ENCODE measurements at places on chromosomes 7 and 10. TPM values are rescaled to one million over a fixed set of nuclear protein-coding genes. Genes with fewer than 3 reads are reported as not detected.

GRCh38 chr7:117402109-117402508, 25.2 kb downstream of the ASZ1 start:
- H3K4me1 ChIP-seq = no peaks in the 10 kb centered on the region
- H3K4me3 ChIP-seq = no peak overlapping the region
- H3K27me3 ChIP-seq = no peaks in the 10 kb centered on the region
- H3K27ac ChIP-seq = no peak overlapping the region
- no peak for DNase-seq
- no peaks in the 10 kb centered on the region for H3K36me3 ChIP-seq

DNA sequence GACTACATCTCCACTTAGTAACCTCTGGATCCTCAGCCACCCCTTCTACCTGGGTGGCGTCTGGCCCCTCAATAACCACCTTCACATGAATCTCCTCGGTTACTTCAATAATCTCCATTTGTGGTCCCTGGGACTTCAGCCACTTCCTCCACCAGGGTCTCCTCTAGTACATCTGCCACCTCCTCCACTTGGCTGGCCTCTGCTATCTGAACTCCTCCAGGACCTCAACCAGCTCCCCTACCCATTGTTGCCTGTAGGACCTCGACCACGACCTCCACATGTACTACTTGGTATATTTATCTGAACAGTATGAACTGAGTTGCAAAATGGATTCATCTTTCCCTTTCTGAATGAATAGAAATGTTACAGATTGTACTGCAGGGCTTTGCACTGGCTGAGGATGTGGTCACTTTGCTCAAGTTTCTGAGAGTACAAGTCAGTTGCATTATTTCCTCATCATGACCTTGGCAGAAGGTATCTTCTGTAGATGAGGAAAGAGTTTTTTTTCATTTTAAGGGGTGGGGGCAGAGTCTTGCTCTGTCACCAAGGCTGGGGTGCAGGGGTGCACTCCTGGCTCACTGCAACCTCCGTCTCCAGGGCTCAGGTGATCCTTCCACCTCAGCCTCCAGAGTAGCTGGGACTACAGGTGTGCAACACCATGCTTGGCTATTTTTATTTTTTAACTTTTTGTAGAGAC, 36.0 kb downstream of the MAT1A start:
- H3K4me3 ChIP-seq = no peak overlapping the region
- DNase-seq = no peak
- no peaks in the 10 kb centered on the region for H3K4me1 ChIP-seq

DNA sequence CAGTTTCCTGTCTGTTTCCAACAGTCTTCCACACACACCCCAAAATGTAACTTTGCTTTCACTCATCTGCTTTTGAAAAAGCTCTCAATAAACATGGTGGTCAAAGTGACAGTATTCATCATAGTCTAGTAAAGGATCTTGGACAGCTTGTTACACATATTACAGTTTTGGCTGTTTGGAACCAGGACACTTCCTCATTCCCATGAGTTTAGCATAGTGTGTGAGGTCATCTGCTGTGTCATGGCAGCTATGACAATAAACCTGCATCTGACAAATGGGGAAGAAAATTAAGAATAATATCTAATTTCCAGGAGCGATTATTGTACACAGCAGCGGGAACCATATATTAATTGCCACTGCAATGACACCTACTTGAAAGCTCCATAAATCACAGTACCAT, 184.3 kb upstream of the SLC26A5 start:
- no peaks in the 10 kb centered on the region for H3K4me1 ChIP-seq
- H3K36me3 ChIP-seq = no peaks in the 10 kb centered on the region
- H3K27me3 ChIP-seq = no peaks in the 10 kb centered on the region
- no peak for DNase-seq
- no peak overlapping the region for H3K4me3 ChIP-seq
- H3K27ac ChIP-seq = no peak overlapping the region

DNA sequence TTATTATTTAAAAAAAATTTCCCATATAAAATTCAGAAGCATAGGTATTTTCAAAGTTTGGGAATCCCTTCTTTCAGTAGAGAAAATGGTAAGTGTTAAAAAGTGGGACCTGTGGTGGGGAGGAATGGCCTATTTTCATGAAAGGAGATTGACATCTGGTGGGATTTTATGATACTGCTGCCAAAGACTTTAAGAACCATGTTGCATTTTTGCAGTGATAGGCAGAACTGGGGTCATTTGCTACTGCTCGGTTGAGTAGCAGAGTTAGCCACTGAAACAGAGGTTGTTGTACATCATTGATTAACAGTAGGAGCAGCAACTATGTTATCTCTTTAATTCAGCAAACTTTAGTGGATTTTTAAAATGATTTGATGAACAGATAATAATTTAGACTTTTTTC, 4.4 kb downstream of the BICC1 start:
- no peak overlapping the region for H3K27ac ChIP-seq
- peaks cover 4% of the 10 kb centered on the region for H3K4me1 ChIP-seq
- no peak overlapping the region for H3K4me3 ChIP-seq
- no peak for DNase-seq

DNA sequence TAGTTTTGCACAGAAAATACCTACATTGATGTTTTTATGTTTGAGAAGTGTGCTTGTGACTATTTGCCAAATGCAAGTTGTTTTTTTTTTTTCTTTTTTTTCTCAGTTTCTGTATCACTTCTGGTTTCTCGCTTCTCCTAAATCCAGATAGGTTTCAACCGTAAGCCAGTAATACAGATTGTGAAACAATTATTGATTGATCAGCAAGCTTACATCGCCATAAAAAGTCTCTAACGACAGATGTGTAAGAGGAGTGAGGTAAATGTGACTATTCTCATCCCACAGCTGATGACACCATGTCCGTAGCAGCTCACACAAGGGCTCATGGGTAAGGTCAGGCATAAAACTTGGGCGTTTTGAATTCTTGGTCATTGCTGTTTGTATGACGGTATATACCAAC, 202.8 kb upstream of the AKR1E2 start:
- H3K36me3 ChIP-seq = no peaks in the 10 kb centered on the region
- DNase-seq = no peak
- H3K27ac ChIP-seq = no peak overlapping the region
- H3K4me1 ChIP-seq = no peaks in the 10 kb centered on the region
- no peak overlapping the region for H3K4me3 ChIP-seq

The ABCB4 gene
- total RNA-seq = 0.13 TPM

DNA sequence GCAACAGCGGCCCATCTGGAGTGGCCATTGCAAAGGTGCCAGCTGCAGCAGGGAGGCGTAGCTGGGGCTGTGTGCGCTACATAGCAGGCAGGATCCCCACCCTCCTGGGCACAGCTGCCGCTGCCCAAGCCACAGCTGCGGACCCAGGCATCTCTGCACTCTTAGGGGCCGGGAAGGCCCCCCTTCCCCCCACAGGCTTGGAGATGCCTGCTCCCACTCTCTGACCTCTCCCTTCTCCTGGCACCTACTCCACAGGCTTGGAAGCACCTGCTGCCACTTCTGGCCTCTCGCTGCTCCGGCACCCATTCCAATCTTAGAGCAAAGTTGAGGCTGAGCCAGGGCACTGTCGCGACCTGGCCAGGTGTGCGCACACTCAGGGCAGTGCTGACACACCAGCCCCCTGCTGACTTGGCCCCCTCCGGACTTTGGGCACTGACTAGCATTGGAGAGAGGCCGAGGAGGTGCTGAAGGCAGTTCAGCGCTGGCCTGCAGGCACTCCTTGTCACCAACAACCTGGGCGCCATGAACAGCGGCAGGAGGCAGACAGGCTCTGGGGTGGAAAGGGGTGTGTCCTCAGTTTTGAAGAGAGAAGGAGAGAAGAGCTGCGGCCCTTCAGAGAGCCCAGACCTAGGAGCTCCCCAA, 18.4 kb downstream of the RBM48 start:
- H3K27me3 ChIP-seq = no peaks in the 10 kb centered on the region
- H3K27ac ChIP-seq = no peak overlapping the region
- no peak overlapping the region for H3K4me3 ChIP-seq
